Left renal pelvis (tissue), 4 donors: ENCODE measurements at places on chromosomes 5 and 9.
A peak's percentile ranks its signal among the peaks of the same experiment; 100 is the strongest.

DNA sequence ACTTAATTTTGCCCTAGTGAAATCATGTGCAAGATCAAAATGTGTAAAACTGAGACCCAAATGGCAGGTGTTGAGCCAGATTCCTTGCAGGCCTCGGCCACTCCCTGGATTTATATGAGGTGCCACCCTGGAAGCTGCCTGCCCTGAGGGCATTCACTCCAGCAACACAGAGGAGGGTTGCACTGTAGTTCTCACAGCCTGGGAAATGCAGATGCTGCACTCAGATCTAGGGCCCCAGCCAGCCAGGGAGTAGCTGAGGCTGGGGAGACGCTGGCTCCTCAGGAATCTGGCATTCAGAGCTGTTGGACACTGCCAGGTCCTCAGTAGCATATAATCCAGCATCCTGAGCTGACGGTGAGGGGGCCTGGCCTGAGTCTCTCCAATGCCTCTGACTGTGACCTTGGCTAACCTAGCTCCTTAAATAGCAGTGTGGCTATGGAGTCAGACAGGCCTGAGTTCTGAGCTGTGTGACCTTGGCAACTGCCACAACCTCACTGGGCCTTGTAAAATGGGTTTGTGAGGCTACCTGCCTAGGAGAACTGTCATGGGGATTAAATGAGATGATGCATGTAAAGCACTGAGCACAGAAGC lies 8.7 kb downstream of the KCNMB1 start:
- no peak for DNase-seq

DNA sequence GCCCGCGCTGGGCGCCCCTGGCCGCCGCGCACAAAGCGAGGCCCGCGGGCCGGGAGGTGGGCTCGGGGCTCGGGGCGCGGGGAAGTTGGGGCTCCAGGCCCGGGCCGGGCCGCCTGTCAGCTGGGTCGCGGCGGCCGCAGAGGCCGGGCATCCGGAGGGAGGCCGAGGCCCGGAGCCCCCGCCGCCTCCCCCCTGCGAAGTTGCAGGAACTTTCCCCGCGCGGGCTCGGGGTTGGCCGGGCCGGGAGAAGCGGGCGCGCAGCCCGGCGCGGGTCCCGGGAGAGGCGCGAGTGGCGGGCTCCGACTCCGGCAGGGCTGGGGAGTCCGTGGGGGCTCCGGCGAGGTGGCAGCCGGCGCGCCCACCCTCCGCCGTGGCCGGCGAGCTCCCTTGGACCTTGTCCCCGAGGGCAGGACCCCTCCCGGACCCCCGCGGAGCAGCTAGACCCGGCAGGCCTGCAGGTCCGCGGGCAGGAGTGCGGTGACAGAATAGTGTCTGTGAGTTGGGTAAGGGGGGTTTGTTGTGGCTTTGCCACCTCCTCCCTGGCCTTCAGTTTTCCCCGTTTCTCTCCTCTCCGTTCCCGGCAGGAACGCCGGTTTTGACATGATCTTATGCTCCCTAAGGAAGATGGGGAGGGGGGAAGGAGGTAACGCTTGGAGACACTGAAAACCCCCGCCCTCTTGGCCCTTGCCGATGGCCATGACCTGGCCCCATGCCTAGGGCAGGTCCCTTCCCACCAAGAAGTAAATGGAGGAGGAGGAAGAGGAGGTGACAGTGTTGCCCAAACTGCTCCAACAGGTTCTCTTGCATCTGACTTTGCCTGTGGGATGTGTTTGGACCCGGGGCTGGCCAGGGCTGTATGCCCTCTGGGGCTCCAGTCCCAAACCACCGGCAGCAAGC lies 942 bp downstream of the PHF2 start:
- no peak for DNase-seq

- DNase-seq: no peak
Measured at GRCh38 chr5:10854506-10855277, 93.7 kb upstream of the DAP start.

DNA sequence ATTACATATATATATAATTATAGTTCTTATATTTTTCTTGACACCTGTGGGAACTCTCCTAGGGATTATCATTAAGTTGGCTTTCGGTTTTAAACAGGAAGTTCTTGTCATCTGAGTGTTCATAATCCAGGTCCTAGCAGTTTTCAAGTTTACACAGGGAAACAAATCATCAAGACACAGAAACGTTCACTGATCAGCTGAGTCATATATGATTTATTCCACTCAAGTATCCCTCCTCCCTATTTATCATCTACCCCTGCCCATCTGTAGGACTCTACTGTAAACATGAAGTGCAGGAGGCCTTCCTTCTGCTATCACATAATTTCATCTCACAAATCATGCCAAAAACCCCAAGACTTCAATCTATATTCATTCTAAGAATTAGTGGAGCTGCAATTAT lies 6.3 kb downstream of the SLC25A51 start:
- DNase-seq: no peak

DNA sequence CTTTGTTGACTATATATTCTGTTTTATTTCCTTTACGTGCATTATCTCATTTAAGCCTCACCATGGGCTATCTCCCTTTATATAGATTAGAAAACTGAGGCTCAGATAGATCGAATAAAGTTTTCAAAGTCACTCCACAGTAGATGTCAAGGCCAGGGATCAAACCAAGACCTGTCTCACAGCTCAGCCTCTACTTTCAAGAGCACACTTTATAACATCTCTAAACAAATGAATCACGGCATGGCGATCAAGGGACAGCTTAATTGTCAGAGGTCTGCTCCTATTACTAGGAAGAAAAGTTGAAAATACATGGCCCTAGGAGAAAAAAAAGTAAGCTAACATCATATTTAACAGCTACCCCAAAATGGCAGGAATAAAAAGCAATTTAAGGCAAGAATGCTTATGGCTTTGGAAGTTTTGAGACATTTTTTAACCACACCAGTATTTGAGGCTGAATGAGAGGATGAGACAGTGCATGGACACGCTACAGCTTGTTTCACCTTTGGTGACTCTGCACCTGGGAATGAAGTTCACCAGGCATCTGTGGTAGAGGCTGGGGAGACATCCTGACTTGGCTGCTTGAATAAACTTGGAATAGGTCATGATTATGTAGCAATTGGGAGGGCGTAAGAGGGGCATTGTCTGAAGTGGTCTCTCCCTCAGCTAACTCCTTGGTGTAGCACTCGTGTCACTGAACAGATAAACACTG lies 486.8 kb upstream of the WWC1 start:
- DNase-seq: no peak

DNA sequence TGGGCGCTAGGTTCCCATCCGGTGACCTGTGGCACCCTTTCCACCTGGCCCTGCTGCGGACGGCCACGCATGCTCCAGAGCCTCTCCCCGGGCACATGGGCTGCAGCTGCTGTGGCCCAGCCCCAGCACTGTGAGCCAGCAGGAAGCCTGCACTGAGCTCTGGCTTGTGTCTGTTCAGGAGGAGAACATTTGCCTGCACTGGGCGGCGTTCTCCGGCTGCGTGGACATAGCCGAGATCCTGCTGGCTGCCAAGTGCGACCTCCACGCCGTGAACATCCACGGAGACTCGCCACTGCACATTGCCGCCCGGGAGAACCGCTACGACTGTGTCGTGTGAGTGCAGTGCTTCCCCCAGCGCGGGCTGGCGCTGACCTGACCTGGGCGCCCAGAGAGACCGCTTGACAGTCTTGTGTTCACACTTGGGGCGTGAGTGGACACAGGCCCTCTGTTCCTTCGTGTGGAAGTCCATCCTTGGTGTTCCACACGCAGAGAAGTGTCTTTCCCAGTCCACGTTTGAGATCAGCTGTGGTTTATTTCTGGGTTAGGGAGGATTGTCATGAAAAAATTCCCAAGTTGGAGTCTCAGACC lies 66.2 kb upstream of the CACNA1B start:
- no peak for DNase-seq

DNA sequence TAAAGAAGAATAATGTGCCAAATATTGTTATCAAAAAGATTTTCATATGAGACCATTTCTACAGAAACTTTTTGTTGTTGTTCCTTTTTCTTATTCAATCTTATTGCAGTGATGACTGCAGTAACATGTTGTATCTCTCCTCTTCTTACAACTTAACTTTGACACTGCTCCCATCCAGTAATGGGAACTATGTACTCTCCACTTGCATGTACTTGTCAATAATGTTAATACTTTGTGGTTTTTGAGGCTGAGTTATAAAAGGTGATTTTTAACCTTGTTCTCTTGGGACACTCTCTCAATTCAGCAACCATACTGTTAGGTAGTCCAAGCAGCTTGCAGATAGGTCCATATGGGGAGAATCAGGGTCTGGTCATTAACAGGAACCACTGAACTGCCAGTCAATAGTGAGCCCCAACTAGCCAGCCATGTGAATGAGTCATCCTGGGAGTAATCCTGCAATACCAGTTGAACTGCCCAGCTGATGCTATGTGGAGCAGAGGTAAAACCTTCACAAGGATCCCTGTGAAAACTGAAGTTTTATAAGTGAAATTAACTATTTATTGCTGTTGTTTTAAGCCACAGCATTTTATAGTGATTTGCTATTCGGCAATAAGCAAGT lies 199.6 kb upstream of the DAB2 start:
- peak; percentile 47 for DNase-seq

DNA sequence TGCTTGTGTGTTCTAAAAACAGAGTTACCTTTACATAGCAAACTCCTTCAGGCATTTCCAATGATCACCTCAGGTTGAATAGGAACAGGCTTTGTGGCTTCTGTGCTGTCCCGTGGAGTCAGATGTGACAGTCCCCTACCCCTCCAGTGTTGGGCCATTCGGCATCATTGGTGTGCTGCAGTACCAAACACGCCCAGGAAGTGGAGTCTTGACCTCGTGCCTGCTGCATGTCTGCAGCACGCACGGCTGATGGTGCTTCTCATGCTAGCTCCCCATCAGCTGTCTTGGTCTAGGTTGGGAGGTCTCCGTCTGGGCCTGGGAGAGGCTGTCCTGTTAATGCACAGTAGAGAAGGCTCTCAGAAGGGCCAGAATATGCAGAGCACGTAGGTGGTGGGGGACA lies 42.5 kb upstream of the PHF2 start:
- no peak for DNase-seq
